ENCODE measurements at places on chromosomes 5 and 9.
A peak's percentile ranks its signal among the peaks of the same experiment; 100 is the strongest.

DNA sequence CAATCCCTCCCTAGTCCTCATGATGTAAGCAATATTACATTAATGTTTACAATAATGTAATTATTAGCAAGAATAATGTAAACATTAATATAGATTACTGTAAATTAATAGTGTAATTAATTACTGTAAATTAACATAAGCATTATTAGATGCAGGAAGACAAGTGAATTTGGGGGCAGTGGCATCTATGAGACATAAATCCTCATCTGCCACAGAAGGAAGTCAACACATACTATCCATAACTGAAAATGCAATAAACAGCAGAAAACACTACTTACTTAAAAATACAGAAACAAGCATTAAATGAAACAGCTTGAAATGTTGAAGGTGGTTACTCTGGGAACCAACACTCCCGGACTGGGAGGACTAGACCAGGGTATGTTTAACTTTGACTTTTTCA, 685 bp upstream of the NIPSNAP3A start:
- no peak for DNase-seq

GRCh38 chr5:14168793-14169262, 25.7 kb downstream of the TRIO start:
- DNase-seq, result no peak

- no peak for DNase-seq
These were observed 117.2 kb downstream of the SPATA31D1 start for GRCh38 chr9:82105729-82106128.

GRCh38 chr5:23506329-23507236, 826 bp upstream of the PRDM9 start:
- DNase-seq, result peak; percentile 13

DNA sequence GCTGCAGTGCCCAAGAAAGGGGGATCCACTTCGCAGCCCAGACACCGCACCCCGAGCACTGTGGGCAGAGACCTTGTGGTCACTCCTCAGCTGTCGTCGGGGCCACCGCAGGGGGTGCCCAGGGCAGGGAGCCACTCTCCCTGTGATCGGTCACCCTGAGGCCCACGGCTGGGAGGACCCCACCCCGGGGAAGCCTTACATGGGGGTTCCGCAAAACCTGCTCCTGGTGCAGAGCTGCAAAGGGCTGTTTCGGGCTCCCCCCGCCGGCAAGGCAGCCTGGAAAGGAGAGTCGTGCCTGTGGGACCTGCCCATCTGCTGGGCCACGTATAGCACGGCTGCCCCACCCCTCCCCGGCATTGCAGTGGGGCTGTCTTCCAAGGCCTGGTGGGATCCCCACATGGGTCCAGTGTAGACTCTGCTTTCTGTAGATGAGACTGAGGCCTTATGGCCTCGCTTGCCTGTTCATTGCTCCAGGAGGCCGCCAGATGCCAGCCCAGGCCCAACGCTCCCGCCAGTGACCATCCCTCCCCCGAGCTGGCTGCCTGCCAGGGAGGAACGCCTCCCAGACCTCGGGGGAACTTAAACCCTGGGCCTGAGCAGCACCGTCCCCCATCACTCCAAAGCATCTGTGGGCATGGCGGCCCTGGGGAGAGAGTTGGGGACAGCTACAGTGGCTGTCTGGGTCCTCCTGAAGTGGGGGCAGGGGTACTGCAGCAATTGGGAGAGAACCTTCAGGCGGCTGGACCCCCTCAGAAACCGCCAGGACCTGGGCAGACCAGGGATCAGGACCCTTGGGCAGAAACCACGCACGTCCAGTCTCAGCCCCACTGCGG, 1.6 kb upstream of the DNLZ start:
- DNase-seq, result no peak

DNA sequence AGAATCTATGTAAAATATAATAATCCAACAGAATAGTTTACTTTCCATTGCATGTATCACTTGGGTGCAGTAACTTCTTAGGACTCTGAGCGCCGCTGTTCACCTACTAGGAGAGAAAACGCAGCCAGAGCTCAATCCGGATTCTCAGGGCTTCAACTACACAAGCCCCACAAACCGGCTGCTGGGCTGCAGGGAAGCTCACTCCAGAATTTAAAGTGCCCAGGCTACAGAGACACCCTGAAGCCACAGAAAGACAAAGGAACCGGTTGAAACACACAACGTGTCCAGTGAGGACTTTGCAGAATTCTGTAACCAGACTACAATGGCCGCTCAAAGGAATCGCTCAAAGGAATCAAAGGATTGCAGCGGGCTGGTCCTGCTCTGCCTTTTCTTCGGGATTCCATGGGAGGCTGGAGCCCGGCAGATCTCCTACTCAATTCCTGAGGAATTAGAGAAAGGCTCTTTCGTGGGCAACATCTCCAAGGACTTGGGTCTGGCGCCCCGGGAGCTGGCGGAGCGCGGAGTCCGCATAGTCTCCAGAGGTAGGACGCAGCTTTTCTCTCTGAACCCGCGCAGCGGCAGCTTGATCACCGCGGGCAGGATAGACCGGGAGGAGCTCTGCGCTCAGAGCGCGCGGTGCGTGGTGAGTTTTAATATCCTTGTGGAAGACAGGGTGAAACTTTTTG, at the start of gene PCDHGA10:
Gene PCDHGA10, plus strand, starts transcription at position 134 of the 686 bp plus-strand sequence. Its CDS starts 189 bp downstream, at position 323.
- peak; percentile 44 for DNase-seq

- no peak for DNase-seq
These were observed 31.0 kb upstream of the PHF24 start for GRCh38 chr9:34927061-34927460.

DNA sequence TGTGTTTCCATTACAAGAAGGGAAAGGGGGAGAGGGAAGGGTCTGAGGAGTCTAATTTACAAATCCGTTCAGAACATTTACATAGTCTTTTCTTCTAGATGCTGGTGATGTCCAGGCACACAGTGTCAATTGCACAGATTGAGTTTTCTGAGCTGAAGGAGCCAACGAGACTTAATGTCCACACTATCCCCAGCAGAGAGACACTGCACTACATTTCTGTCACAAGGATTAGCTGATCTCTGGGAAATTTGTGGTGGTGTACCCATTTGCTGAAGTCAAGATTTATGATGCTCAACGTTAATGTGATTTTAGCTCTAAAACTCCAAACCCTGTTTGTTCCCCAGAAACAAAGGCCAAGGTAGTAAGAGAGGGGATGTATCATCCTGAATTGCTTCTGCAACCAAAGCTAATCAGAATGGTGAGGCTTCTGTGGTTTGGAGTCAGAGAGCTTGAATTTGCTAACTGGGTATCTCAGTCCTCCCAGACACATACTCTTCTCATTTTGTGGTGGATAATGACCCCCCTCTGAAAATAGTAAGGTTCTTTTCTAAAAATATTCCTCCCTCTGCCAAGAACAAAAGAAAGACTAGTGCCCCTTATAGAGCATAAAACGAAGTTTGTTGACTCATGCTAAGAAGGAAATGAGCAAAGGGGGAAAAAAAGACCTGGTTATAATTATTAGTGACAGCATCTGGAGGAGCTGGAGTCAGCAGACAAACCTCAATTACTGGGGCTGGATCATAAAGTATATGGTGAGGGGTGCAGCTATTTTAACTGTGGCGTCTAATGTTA, 416.9 kb downstream of the PSAT1 start:
- no peak for DNase-seq

- DNase-seq, result no peak
These were observed 16.2 kb upstream of the TJP2 start for GRCh38 chr9:69157751-69158466.

GRCh38 chr5:93078082-93079038, 502.7 kb downstream of the NR2F1-AS1 start:
- DNase-seq, result peak; percentile 88

GRCh38 chr9:37969130-37969529, 65.2 kb upstream of the SLC25A51 start:
- DNase-seq, result peak; percentile 43

DNA sequence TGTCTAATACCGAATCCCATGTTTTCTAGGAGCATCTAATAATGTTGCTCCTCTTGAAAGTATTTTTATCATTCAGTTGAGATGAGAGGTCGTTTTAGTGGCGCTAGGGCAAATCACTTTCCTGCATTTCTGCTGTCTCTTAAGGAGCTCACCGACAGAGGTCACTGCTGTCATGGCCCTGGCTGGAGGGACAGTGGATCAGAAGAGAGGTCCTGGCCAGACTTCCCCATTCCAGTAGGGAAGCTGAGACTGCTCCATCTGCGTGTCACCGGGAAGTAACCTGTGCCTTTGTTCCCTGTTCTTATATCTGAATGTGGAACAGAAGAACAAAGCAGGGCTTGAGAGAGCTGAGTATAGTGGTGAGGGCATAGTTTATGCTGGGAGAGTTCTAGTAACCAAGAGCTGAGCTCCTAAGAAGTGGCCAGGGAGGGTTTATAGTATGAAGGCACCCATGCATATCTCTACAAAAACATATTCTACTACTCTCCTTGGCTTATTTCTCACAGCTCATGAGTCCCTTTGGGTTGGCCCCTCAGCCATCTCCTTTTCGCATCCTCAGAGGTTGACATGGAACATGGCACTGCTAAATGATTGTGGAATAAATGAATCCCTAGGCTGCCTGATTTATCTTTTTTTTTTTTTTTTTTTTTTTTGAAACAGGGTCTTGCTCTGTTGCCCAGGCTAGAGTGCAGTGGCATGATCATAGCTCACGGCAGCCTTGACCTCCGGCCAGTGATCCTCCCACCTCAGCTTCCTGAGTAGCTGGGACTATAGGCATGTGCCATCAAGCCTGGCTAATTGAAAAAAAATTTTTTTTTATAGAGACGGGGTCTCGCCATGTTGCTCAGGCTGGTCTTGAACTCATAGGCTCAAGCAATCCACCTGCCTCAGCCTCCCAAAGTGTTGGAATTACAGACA, 27.2 kb downstream of the ATP6V0E1 start:
- DNase-seq, result peak; percentile 22

- DNase-seq, result no peak
These were observed 530.1 kb upstream of the DMAC1 start for GRCh38 chr9:8329561-8330283.

DNA sequence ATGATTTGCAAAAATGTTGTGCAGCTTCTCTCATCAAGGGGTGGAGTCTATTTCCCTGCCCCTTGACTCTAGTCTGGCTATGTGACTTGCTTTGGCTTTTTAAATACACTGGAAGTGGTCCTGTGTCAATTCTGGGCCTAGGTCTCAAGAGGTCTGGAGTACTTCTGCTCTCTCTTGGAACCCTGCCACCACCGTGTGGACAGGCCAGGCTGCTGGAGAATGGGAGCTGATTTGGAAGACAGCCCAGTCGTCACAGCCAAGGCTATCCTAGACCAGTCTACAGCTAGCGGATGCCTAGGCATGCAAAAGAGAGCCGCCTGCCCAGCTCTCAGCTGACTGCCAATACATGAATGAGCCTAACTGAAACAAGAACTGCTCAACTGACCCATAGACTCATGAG, 56.7 kb upstream of the CLINT1 start:
- DNase-seq, result peak; percentile 86

- peak; percentile 66 for DNase-seq
These were observed 19.0 kb downstream of the PTCH1 start for GRCh38 chr9:95497772-95498171.

- DNase-seq, result no peak
These were observed 141.1 kb downstream of the ENTREP1 start for GRCh38 chr9:69466151-69466550.

- no peak for DNase-seq
These were observed 4.6 kb upstream of the HNRNPA0 start for GRCh38 chr5:137758715-137759306.

- no peak for DNase-seq
These were observed 50.3 kb downstream of the CPLANE1 start for GRCh38 chr5:37198842-37199241.

DNA sequence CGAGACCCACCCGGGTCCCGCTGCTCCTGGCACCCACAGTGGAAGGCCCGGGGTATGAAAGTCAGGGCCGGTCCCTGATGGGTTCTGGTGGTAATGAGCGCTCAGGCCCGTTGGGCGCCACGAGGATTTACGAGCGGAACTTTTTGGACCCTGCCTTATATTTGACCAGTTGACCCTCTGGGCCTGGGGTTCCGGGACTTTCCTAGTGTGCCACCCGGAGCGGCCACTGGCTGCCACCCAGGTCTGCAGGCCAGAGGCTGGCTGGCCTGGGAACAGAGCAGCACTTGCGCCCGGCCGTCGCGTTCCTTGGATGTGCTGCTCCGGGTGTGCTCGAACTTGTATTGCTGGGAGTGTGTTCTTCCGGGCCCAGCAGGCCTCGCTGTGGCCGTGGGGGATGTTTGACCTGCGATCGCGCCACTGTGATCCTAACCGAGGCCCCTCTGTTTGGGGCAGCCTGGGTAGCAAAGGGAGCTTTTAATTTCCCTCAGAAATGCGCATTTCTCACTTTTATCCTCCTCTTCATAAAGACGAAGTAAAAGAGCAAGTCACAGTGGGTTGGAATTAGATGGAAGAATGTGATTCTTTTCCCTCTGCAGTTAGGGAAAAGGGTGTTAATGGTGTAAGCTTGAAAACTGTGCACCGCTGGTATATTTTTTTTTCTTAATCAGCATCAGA, 1.2 kb downstream of the F2RL1 start:
- no peak for DNase-seq

DNA sequence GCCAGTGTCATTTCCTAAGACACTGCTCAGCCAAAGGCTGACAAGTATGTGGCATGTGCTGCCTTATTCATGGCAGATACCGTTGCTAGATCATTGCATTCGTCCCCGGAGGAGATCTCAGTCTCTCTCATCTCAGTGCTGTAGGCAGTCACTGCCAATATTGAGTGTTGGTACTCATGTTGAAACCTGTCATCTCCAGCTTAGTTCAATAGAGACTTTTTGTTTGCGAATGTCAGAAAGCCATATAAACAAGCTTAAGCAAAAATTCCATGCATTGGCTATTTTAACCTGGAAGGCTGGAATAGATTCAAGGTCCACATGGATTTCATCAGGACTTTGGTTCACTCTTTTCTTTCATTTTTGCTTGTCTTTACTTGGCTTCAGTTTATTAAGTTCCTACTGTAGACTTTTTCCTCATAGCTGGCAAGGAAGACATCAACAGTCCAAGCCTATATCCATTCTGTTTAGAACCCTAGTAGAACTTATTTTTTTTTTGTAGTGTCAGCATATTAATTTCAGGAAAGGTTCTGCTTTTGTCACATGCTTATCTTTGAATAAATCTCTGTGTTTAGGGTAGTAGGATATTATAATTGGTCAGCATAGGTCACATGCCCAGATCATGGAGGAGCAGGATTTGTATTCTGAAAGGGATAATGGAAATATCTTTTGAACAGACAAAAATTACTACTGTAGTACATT, 66.8 kb downstream of the FCHO2 start:
- no peak for DNase-seq

GRCh38 chr9:12760758-12761157, 14.1 kb upstream of the LURAP1L start:
- no peak for DNase-seq

DNA sequence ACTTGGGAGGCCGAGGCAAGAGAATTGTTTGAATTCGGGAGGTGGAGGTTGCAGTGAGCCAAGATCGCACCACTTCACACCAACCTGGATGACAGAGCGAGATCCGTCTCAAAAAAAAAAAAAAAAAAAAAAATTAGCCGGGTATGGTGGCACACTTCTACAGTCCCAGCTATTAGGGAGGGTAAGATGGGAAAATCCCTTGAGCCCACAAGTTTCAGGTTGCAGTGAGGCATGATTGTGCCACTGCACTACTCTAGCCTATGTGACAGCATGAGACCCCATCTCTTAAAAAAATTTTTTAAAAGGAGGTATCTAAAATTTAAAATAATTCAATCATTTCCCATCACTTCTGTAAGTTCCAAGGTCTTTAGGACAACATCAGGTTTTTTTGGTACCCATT, 26.0 kb downstream of the PSIP1 start:
- DNase-seq, result no peak

All from umbilical cord (tissue), 2 donors.